ENCODE measurements at places on chromosomes 2 and 18. TPM values are rescaled to one million over a fixed set of nuclear protein-coding genes. Genes with fewer than 3 reads are reported as not detected.

The CDC42EP3 gene
- 22.4 TPM for total RNA-seq

The COPS9 gene
- 95.0 TPM for total RNA-seq

DNA sequence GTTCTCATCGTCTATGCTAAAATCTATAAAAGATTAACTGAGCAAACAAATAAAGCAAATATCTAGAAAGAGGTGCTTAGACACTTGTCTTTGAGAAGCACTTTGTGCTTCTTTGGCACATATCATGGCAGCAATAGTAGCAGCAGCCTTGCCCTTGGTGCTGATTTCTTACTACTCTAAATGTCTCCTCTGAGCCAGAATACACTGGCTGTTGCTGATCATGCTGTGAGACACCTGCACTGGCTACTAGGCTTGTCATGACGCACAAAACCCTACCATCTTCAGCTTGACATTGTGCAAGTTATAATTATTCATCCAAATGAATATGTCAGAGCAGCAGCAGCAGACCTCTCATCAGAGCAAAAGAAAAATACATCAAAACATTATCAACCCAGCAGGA is 46.7 kb downstream of the FANCL start:
- DNase-seq: no peak

GRCh38 chr2:159904127-159904958 is 106.3 kb upstream of the CD302 start:
- DNase-seq: peak; percentile 41

GRCh38 chr18:12520442-12520992 is 112.8 kb downstream of the PRELID3A start:
- DNase-seq: no peak

DNA sequence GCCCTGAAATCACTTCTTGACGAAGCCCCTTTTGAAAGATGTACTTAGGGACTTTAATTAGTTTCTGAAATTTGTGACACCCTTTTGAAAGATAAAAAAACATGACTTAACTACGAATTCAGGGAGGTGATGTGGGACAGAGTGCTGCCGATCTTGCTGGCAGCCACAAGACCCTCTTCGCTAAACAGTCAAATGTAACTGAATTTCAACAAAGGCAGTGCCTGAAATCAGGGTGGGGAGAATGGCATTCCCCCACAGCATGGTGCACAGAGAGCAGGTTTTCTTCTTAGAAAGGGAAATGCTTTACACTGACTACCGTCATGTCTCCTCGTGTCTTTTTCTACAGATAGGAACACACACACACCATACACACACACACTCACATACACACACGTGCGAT is 640.2 kb upstream of the POU3F3 start:
- no peak for DNase-seq

GRCh38 chr2:211793690-211794089 is 744.9 kb downstream of the ERBB4 start:
- DNase-seq: no peak

Measured in frontal cortex (tissue), 4 donors.